ENCODE measurements at places on chromosomes 2 and 18. TPM values are rescaled to one million over a fixed set of nuclear protein-coding genes. Genes with fewer than 3 reads are reported as not detected.

Gene PROKR1
- not detected for total RNA-seq

Gene GALNT3
- 2.0 TPM for total RNA-seq

Gene ALPG
- not detected for total RNA-seq

Gene FAM228A
- 3.9 TPM for total RNA-seq

Gene APOB
- total RNA-seq = 5.9 TPM

Gene CD302
- 71.2 TPM for total RNA-seq

Gene NT5DC4
- not detected for total RNA-seq

Gene RIT2
- total RNA-seq = not detected

Gene IGFBP5
- 808 TPM for total RNA-seq

Gene SLC35F6
- 34.6 TPM for total RNA-seq

Gene FN1
- total RNA-seq = 6,899 TPM

- no peaks in the 10 kb centered on the region for H3K27me3 ChIP-seq
- no peak overlapping the region for H3K4me3 ChIP-seq
- DNase-seq = no peak
- H3K36me3 ChIP-seq = no peaks in the 10 kb centered on the region
Observed at GRCh38 chr2:1454346-1454745, 41.1 kb downstream of the TPO start.

DNA sequence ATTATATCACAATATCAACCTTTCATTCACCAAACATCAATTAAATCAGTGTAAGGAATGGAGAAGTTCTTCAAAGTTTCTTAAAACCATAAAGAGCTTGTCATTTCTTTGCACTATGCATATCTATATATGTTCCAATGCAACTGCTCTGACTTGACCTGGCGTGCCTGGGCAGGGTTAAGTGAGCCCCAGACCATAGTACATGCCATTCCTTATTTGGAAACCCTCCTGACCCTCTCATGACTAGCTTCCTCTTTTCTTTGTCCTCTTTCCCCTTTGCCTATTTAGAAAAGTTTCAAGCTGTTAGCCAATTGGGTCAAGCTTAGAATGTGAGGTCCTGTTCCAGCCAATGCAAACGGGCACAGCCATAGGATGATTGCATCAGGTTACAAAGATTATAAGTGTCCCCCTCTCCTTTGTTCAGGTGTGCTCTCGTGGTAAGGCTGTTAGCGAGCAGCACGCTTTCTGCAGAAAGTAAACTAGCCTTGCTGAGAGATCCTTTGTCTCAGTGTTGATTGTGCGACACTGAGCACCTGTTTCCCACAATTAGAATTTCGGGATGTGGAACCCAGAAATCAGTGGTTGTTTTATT lies 78.2 kb upstream of the UXS1 start:
- H3K4me3 ChIP-seq = no peak overlapping the region
- DNase-seq = no peak
- no peak overlapping the region for H3K27ac ChIP-seq
- no peaks in the 10 kb centered on the region for H3K27me3 ChIP-seq

DNA sequence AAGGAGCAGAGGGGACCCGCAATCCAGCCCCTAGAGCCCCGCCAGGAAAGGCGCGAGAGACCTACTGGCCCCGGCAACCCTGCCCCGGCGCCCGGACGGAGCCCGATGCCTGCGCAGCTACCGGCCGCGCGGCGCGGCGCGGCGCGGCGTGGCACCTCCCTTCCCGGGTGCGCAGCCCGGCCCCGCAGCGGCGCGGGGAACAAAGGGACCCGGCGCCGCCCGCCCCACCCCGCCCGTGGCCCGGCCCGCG lies 307 bp downstream of the CDH2 start:
- no peak for DNase-seq
- no peaks in the 10 kb centered on the region for H3K27me3 ChIP-seq
- H3K4me3 ChIP-seq = peak overlapping the region; percentile 64
- H3K27ac ChIP-seq = peak overlapping the region; percentile 56
- H3K4me1 ChIP-seq = no peaks in the 10 kb centered on the region
- no peaks in the 10 kb centered on the region for H3K36me3 ChIP-seq

GRCh38 chr18:5238371-5238976 lies 41.4 kb upstream of the AKAIN1 start:
- H3K4me1 ChIP-seq = no peaks in the 10 kb centered on the region
- peak; percentile 61 for DNase-seq
- H3K36me3 ChIP-seq = peaks cover under 1% of the 10 kb centered on the region
- H3K4me3 ChIP-seq = peak overlapping the region; percentile 91

DNA sequence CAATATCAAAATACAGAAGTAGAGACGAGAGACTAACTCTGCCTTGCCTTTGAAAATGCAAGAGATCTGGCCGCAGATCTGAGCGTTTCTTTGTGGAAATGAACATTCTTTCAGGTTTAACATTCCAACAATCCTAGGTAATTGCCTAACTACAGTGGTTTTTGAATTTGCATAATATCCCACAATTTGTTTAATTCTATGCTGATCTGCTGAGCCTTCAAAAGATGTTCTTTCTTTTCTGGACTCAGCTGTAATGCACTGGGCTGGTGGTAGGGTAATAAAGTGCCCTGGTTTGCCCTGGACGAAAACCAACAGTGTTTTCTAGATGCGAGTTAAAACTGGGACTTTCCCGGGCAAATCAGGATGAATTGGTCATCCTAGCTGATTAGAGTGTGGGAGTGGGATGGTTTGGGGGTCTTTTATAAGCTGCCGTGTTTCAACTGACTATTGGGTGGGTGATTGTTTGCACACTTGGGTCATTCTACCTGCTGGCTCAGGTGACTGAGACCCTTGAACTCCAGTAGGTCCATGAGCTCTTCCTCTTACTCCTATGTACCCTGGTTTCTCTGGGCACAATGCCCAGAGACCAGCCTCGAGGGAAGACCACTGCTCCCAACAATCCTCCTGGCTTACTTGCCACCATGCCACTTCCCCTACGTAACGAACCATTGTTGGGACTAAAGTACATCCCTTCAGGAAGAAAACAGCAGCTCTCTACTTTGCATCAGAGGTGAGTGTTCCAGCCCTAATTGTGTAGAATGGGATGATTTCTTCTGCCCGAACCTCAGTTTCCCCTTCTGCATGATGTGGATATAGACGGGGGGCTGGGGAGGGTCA lies 3.4 kb upstream of the PAX8 start:
- H3K27ac ChIP-seq = no peak overlapping the region
- H3K4me1 ChIP-seq = no peaks in the 10 kb centered on the region
- no peaks in the 10 kb centered on the region for H3K27me3 ChIP-seq
- H3K36me3 ChIP-seq = no peaks in the 10 kb centered on the region
- H3K4me3 ChIP-seq = no peak overlapping the region
- DNase-seq = no peak

DNA sequence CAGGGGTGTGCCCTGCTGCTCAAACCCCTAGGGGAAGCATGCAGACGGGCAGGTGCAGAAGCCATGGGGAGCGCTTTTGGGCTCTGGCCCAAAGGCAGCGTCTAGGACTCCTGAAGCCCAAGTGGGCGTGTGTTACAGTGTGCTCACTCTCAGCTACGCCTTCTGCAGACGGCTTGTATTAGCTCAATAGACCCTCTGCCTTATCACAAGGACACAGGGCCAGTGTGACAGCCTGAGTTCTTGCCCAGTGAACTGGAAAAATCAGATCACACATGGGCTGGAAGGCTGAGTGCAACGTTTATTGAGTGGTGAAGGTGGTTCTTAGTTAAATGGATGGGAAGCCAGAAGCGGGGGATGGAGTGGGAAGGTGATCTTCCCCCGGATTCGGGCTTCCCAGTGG lies 210.9 kb downstream of the CDH20 start:
- DNase-seq = no peak
- no peaks in the 10 kb centered on the region for H3K27me3 ChIP-seq
- no peak overlapping the region for H3K27ac ChIP-seq

GRCh38 chr2:142041996-142042395 lies 88.8 kb downstream of the LRP1B start:
- no peak overlapping the region for H3K27ac ChIP-seq
- DNase-seq = no peak
- no peaks in the 10 kb centered on the region for H3K36me3 ChIP-seq
- H3K4me3 ChIP-seq = no peak overlapping the region

DNA sequence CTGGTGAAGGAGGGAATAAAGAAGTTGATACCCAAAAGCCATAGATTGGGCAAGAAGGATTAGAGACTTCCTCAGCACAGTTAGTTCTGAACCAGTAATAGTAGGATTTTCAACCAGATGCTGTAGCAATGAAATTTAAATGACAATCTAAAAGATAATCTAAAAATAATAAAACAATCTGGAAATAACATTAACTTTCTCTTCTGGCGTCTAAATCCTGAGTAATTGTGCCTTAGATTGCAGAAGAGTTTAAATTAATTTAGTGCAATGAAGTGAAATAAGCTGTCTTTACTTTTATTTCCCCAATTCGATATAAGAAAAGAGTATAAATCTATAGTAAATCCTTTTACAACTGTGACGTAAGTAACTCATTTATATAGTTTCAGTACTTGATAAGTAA lies 186.8 kb upstream of the DOK6 start:
- no peaks in the 10 kb centered on the region for H3K27me3 ChIP-seq
- no peak overlapping the region for H3K27ac ChIP-seq
- H3K36me3 ChIP-seq = no peaks in the 10 kb centered on the region
- no peak overlapping the region for H3K4me3 ChIP-seq
- no peak for DNase-seq

- no peaks in the 10 kb centered on the region for H3K4me1 ChIP-seq
- no peak overlapping the region for H3K4me3 ChIP-seq
- no peak overlapping the region for H3K27ac ChIP-seq
- H3K27me3 ChIP-seq = no peaks in the 10 kb centered on the region
Observed at GRCh38 chr2:9045595-9045994, 42.1 kb upstream of the MBOAT2 start.

DNA sequence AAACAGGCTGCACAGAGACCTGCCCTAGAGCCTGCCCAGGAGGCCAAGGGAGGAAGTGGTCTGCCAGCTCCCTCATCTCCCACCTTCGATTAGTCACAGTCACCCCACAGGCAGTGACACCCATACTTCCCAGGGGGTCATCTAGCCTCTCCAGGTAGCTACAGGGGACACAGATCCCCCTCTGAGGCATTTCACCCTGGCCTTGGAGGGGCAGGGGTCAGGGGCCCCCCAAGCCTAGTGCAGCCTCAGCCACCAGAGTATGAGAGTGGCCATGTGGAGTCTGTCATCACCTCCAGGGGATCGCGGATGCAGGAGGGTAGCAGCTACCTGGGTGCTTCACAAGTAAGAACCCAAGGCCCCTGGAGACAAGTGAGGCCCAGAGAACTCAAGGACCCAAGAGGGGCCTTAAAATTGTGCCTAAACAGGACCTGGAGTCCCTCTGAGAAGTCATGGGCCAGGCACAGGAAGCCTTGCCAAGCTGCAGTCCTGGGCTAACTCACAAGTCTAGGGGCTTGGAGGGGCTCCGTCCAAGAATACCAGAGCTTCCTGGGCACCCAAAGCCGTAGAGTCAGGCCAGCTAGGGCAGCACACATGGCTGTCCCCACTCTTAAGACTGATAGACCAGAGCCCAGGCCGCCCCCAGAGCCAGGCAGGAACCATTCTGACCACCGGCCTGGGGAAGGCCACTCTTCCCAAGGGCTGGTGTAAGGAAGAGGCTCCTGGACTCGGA lies 354.3 kb upstream of the ID2 start:
- no peaks in the 10 kb centered on the region for H3K27me3 ChIP-seq
- no peak overlapping the region for H3K27ac ChIP-seq
- no peaks in the 10 kb centered on the region for H3K4me1 ChIP-seq
- H3K4me3 ChIP-seq = no peak overlapping the region
- DNase-seq = no peak

DNA sequence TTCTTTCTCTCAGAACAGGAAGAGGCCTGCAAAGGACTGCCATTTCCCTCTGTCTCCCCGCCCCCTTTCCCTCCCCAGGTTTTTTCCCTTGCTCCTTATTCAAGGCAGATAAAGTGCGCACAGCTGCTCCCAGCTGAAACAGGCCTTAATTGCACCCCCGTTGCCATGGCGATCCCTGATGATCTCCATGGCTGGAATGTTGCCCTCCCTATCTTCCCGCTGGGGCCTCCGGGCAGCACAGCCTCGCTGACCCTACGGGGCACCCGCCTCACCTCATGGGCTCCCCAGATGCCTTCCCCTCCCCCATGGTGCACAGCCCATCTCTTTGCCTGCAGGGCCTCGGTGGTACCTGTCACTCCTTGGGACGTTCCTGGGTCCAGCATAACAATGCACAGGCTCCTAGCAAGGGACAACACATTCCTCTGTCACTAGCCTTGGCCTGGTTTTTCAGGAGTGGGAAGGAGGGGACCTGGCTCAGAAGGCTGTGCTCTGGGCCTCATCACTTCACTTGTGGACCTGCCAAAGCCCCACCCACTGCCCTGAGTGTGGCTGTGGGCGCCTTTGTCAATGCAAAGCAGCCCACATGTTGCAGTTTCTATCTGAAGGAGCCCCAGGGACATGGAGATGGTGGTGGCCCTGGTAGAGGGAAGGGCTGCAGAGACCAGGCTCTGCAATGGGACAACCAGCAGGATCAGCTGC lies 115.0 kb downstream of the CELF4 start:
- no peak overlapping the region for H3K4me3 ChIP-seq
- no peaks in the 10 kb centered on the region for H3K27me3 ChIP-seq
- no peaks in the 10 kb centered on the region for H3K36me3 ChIP-seq

- H3K4me3 ChIP-seq = no peak overlapping the region
- no peaks in the 10 kb centered on the region for H3K27me3 ChIP-seq
- no peaks in the 10 kb centered on the region for H3K4me1 ChIP-seq
- DNase-seq = no peak
- H3K27ac ChIP-seq = no peak overlapping the region
- H3K36me3 ChIP-seq = no peaks in the 10 kb centered on the region
Observed at GRCh38 chr2:186946896-186947467, 98.0 kb upstream of the ZSWIM2 start.

- no peak overlapping the region for H3K4me3 ChIP-seq
- peaks cover 12% of the 10 kb centered on the region for H3K4me1 ChIP-seq
- no peak overlapping the region for H3K27ac ChIP-seq
- no peaks in the 10 kb centered on the region for H3K36me3 ChIP-seq
Observed at GRCh38 chr2:55159037-55159651, 72.9 kb downstream of the CLHC1 start.

Data from aorta (tissue), 5 donors.